ENCODE measurements at places on chromosomes 6 and 20.

DNA sequence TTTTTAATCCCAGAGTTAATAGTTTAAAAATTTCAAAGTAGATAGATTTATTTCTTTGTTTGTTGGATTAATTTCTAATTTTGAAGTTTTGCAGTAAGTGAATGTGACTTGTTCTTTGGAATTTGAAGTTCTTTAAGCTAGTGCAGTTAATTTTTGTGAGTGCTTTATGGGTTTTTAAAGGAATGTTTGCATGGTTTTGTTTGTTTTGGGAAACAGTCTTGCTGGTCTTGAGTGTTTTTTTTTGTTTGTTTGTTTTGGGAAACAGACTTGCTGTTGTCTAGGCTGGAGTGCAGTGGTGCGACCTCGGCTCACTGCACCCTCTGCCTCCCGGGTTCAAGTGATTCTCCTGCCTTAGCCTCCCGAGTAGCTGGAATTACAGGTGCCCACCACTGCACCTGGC lies 9.5 kb downstream of the PANK2 start:
- DNase-seq, result no peak

DNA sequence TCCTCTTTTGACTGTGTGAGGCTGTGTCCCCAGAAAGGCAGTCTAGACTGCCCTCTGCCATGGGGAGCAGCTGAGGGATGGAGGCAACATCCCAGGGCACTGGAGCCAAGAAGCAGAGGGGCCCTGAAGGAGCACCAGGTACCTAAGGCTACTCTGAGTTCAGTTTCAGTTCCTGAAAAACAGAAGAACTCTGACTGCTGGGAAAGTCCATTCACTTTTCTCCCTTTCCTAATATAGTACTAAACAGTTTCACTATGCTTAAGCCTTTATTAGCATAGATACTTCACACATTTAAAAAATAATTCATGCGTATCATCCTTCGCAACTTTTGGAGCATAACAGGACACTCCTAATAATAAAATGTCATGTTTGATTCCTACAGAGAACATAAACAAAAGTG lies 130.0 kb downstream of the FOXC1 start:
- no peak for DNase-seq

GRCh38 chr6:106163446-106163965 lies 77.4 kb downstream of the PRDM1 start:
- DNase-seq, result peak; percentile 64

- peak; percentile 47 for DNase-seq
These were observed 12.2 kb downstream of the SNAP91 start for GRCh38 chr6:83696674-83697073.

GRCh38 chr6:31701666-31702404 lies 1.3 kb downstream of the ABHD16A start:
- peak; percentile 41 for DNase-seq

- no peak for DNase-seq
These were observed 58.7 kb downstream of the OTOR start for GRCh38 chr20:16806886-16807285.

DNA sequence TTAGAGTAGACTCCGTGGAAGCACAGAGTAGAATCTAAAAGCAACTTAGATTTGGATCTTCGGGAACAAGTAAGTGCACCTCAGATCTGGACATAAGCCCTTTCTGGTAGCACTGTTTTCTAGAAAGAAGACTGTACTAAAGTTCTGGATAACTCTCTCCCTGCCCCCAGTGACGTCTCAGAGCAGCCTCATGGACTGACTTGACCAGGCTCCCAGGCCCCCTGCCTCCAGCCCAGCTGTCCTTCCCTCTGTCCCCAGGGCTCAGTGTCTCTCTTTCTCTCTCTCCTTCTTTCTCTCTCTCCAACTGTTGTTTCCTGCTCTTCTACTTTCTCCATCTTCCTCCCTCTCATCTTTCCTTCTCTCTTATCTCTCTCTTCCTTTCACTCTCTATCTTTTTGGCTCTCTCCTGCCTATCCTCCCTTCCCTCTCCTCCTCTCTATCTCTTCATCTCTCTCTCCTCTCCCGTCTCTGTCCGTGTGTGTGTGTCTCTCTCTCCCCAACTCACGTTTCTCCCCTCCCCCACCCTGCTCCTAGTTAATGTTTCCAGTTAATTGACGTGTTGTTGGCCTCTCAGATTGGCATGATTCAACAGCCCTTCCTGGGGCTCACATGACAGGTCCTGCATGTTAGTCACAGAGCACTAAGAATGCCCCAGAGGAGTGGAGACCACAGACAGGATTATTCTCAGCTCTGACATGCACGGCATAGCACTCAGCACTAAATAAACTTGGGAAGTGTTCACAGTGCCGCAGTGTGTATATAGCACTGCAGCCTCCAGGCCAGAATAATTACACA lies 180.4 kb upstream of the FOXQ1 start:
- peak; percentile 78 for DNase-seq

GRCh38 chr6:43636308-43636659 lies 644 bp downstream of the MAD2L1BP start:
- DNase-seq, result no peak

All from astrocyte of the hippocampus (primary cell).